Left hindlimb (tissue), 1 donor: ENCODE measurements at places on chromosomes 6 and 20.
A peak's percentile ranks its signal among the peaks of the same experiment; 100 is the strongest.

GRCh38 chr6:19231878-19232561 is 605.1 kb upstream of the ID4 start:
- no peak for DNase-seq

GRCh38 chr6:162271922-162272321 is 455.6 kb downstream of the PRKN start:
- no peak for DNase-seq

DNA sequence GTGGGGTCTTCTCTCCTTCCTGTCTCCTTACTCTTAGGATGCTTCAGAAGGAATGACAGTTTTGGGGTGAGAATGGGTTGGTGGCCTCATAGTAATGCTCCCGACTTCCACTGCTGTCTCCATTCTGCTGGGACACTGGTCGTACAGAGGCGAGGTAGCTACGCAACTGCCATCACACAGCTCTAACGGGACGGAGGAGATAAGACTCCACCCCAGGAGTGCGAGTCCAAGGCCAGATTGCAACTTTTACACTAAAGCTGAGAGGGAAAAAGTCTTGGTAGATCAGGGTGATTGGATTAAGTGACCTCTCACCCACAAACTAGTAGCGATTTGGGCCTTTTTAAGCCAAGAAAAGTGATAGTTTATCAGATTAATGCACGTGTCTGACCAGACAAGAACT is 1.8 kb upstream of the PRR18 start:
- no peak for DNase-seq

DNA sequence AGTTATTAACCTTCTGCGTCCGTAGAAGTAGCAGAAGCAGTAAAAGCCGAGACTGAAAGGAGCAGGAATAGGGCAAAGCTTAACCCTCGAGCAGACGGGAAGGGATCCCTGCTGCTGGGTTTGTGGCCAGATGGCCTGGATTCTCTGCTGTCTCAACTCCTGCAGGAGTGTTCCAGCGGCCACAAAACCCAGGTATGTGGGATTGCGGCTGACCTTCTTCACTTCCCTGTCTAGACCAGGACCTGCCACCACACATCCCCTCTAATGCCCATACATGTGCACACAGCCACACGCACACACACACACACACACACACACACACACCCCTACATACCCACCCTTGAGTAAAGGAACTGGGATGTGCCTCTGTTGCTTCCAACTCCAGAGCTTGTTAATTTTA is 33.1 kb upstream of the TNFRSF21 start:
- DNase-seq: no peak

GRCh38 chr6:97059473-97059872 is 134.9 kb downstream of the KLHL32 start:
- DNase-seq: no peak

- DNase-seq: no peak
Observed at GRCh38 chr6:122620902-122621301, 10.7 kb downstream of the PKIB start.

DNA sequence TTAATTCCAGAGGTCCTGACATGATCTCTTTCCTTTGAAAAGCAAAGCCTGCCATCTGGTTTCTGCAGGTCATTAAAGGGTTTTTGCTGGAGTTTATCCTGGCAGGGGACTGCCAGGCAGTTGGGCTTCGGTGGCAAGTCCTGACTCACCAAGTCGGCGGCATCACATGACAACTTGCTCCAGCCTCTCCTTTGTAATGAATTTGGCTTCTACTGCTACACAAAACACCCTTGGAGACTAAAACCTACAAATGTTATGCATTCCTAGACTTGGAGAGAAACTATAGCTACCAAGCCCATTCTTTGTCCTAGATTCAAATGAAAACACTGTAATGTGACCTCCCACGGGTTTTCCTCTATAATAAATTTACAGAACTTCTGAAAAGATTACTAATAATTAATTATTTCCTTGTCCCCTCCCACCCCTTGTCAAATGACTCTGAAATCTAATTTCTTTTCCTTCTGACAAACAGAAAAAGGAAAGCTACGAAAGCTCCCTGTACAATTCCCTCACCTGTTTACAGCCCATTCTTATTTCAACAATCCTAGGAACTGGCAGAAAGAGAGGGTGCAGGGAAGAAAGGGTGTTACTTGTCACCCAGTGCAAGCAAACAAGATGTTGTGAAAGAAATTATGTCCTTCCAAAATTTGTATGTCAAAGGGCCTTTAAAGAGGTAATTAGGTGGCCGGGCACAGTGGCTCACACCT is 62.9 kb downstream of the QRSL1 start:
- DNase-seq: peak; percentile 49

DNA sequence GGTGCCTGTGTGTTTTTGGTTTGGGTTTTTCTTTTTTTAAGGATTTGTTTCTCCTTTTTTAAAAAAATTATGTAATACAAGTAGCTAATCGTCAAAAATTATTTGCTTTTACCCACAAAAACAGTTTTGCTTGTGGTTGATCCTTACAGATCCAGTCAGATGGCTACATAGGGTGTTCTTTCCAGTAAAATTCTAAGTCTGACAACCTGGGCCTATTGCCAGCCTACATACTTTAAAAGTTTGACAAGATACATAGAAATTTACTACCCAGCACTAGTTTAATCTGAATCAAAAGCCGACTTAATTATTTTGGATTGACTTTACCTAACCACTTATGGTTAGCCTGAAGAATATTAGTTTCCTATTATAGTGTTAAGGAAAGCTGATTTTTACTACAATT is 2.1 kb upstream of the SOX4 start:
- no peak for DNase-seq

DNA sequence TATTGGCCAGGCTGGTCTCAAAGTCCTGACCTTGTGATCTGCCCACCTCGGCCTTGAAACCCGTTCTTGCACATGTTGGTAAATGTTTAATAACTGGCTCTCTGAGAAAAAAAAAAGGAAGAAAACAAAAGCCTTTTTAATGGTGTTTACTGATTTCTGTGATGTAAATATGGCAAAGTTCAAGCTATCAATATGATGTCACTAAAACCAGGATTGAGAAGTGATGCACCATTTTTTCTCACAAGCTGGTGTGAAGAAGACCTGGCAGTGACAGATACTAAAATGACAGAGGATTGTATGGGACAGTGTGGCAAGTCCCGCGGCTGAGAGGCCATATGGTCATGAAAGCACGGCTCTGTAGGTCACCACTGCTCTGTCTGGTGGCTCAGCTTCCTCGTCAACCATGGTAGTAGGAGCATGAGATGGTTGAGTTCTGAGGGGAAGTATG is 196.3 kb upstream of the SUPT3H start:
- DNase-seq: no peak

- no peak for DNase-seq
Observed at GRCh38 chr6:156392648-156393047, 384.5 kb upstream of the ARID1B start.

- DNase-seq: no peak
Observed at GRCh38 chr6:10084111-10084986, 330.5 kb downstream of the TFAP2A start.

GRCh38 chr20:48191200-48191599 is 405.9 kb upstream of the SULF2 start:
- no peak for DNase-seq

GRCh38 chr6:23879816-23880215 is 246.2 kb upstream of the NRSN1 start:
- DNase-seq: no peak

- no peak for DNase-seq
Observed at GRCh38 chr20:11902285-11902697, 15.4 kb upstream of the BTBD3 start.

DNA sequence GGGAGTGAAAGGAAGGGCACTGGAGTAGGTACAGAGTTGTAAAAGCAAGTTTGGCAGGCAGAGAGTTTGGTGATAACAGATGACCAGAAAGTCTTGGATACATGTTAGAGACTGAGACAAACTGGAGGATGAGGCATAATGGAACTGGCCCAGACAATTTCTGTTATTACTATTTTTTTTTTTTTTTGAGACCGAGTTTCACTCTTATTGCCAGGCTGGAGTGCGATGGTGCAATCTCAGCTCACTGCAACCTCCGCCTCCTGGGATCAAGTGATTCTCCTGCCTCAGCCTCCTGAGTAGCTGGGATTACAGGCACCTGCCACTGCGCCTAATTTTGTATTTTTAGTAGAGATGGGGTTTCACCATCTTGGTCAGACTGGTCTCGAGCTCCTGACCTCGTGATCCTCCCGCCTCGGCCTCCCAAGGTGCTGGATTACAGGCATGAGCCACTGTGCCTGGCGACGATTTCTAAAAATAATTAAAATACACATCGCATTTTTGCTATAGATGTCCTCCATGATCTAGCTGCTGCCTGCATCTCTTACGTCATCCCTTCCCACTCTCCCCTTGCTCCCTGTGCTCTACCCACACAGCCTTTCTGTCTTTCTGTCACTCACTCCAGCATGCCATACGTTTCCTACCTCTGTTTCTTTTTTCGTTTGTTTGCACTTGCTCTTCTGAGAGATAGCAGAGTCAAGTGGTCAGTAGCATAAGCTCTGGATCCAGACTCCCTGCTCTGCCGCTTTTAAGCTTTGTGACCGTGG is 23.5 kb downstream of the MAPK14 start:
- DNase-seq: no peak

DNA sequence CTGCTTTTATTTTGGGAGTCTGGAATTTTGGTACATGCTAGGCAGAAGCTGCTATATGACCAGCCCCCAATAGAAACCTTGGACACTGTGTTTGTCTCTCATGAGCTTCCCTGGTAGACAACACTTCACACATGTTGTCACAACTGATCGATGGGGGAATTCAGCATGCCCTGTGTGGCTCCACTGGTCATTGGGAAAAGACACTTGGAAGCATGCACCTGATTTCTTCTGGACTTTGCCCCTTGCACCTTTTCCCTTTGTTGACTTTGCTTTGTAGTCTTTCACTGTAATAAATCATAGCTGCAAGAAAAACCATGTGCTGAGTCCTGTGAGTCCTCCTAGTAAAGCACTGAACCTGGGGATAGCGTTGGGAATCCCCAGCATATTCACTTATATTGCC is 7.9 kb upstream of the WFDC10A start:
- DNase-seq: no peak

DNA sequence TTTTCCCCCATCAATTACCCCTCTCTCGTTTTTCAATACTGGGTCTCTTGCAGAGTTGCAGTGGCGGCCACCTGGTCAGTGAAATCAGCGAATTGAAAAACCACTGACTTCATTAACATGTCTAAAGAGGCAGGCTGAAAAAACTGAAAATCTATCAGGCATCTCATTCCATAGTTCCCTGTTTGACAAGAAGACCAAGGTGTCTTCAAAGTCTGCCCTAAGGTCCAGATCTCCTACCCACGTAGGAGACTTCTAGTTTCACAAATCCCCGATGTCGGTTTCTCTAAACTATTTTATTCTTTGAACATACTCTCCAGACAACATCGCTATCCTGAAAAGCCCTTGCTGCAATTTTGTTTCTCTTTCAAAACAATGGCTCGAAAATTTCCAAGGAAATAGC is 796 bp upstream of the TUBB start:
- no peak for DNase-seq

DNA sequence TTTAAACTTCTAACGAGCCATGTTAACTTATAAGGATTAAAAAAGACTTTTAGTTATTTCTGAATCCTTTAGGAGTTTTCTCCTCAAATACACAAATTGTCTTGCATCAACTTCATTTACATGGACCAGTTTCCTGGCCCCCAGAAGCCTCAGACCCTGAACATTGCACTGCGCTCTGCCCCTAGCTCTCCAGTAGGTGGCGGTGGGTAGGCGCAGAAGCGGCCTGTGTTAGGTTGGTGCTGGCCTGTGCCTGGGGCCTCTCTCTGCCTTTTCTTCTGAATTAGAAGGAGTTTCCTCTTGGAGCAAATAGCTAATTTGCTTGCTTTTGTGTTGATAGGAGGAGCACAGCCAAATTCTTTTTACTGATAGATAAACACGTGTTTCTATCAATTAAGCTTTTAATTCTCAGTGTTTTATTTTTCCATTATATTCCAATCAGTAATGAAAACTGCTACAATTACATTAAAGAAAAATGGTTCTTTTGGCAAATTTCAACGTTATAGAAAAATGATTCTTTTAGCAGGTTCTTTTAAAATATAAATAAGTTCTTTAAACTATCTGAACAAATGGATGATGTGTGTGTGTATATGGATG is 44.4 kb downstream of the DTD1 start:
- DNase-seq: peak; percentile 79

DNA sequence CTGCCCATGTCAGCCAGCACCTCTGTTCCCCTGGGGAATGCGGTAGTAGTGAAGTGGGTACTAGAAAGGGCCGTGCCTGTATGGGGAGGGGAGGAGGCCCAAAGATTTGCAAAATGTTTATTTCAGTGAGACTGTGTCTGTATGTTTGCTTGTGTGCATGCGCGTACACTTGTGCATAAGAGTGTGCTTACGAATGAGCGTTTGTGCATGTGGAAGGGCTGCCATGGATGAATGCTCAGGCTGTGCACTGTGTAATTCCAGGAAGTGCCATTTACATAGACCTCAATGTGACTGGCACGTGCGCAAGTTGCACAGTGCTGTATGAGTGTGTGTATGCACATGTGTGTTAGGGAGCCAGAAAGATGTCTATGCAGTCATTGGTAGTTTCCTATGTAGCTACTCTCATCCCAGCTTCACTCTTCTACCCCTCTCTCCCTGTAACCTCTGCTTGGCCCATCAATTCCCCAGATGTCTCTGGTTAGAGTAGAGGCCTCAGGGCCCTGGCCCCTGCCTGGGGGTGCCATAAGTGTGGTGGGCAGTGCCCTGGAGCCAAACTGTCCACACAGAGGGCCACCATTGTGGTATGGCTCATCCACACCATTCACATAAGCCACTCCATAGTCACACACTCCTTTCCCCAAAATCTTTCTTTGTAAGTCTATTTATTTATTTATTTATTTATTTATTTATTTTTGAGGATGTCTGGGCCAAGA is 26.8 kb upstream of the SLC22A7 start:
- no peak for DNase-seq

- no peak for DNase-seq
Observed at GRCh38 chr6:3523271-3523670, 66.4 kb upstream of the SLC22A23 start.

- no peak for DNase-seq
Observed at GRCh38 chr6:12026833-12027232, 14.7 kb downstream of the HIVEP1 start.

- DNase-seq: no peak
Observed at GRCh38 chr6:56742122-56742791, 99.6 kb upstream of the DST start.

- DNase-seq: no peak
Observed at GRCh38 chr6:52209770-52210169, 23.6 kb downstream of the IL17A start.
